ENCODE measurements at places on chromosomes 7 and 10.
A peak's percentile ranks its signal among the peaks of the same experiment; 100 is the strongest.

- no peak for DNase-seq
Observed at GRCh38 chr10:8050556-8051108, 3.9 kb upstream of the GATA3 start.

DNA sequence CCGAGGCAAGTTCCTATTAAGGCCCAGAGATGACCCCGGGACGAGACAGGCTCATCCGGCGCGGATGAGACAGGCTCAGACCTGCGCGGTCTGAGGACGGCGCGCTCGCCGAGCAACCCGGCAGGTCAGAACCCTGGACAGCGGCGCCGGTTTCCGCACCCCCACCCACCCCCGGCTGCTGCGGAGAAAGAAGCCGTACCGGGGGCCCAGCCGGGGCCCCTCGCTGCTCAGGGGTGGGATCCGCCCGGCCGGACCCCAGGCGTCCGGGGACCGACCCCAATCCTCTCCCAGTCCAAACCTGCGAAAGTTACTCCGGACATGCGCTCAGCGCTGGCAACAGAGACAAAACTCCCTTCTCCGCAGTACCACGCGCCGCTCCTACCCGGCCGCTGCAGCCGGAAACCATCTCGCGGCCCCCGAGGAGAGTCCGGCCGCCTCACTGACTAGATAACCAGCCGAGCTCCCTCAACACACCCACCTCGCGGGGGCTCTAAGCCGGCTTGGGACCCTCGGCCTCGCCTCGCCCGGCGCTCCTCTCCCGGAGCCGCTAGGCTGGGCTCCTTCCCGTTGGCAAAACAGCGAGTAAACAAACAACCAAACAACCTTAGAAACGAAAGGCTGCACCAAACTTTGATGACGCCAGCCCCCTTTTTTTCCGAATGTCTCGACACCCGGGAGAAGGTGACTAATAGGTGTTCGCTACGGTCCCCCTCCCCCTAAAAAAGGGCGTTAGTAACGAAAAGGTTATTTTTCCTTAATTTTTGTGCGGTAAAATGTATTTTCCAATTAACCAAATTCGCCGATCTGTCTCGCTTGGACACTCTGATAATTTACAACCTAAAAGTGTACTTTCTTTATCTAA, 2.3 kb upstream of the DRGX start:
- peak; percentile 79 for DNase-seq

- DNase-seq, result no peak
Observed at GRCh38 chr10:26361971-26362370, 76.2 kb upstream of the APBB1IP start.

GRCh38 chr7:3367261-3367660, 66.2 kb downstream of the SDK1 start:
- no peak for DNase-seq

DNA sequence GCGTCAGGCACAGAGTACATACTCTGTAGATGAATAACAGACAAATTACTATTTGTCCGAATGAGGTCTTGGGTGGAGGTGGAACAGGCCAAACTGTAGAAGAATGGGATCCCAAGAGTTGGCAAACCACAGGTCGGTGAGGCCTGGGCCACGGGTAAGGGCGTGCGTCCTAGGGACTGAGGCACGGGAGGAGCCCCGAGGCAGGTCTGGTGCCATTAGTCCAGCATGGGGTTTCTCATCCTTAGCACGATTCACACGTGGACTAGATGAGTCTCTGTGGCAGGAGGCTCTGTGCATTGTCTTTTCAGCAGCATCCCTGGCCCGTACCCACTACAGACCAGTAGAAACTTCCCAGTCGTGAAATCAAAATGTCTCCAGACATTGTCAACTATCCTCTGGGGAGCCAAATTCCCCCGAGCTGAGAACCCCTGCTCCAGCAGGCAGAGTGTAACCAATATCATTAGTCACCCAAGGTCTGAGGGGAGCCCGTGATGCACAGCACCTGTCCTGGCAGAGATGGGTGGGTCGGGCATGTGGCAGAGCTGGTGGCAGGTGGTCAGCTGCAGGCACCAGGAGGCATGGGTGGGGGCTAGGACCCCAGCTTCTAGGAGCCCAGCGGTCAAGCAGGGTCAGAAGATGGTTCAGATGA, 61.3 kb downstream of the COL13A1 start:
- no peak for DNase-seq

GRCh38 chr7:115763347-115763746, 267.2 kb downstream of the TFEC start:
- DNase-seq, result no peak

DNA sequence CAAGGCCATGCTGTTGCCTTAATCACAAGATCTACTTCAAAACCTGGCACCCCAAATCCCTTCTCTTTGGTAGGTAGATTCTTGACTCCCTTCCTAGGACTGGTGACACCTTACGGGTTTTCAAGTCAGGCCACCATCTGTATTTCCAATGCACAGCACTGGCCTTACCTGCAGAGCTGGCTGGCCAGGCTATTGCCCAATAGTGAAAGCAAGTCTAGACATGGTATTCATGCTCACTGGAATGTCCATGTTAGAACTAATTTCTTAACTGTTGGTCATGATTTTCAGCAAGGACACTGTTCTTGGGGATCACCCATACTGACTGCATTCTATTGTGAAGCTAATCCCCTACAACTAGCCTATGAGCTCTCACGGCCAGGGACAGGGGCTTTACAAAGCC, 313.1 kb upstream of the RNF32 start:
- no peak for DNase-seq

- DNase-seq, result no peak
Observed at GRCh38 chr7:156640949-156641485, 443 bp downstream of the RNF32 start.

DNA sequence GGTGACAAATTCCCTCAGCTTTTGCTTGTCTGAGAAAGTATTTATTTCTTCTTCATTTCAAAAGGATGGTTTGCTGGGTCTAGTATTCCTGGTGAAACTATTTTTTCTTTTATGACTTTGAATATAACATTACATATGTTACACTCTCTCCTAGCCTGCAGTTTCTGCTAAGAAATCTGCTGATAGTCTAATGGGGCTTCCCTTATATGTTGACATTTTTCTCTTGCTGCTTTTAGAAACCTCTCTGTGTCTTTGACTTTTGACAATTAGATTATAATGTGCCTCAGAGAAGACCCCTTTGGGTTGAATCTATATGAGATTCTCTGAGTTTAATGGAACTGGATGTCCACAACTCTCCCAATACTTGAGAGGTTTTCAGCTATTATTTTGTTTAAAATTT, 33.8 kb upstream of the SRI start:
- DNase-seq, result no peak

GRCh38 chr7:11193131-11193867, 219.6 kb downstream of the PHF14 start:
- DNase-seq, result peak; percentile 12

- DNase-seq, result no peak
Observed at GRCh38 chr10:50613150-50613549, 10.6 kb downstream of the SGMS1 start.

- DNase-seq, result no peak
Observed at GRCh38 chr7:68256295-68256694, 1259.7 kb downstream of the TYW1 start.

- no peak for DNase-seq
Observed at GRCh38 chr10:31041011-31041410, 9.3 kb upstream of the ZNF438 start.

DNA sequence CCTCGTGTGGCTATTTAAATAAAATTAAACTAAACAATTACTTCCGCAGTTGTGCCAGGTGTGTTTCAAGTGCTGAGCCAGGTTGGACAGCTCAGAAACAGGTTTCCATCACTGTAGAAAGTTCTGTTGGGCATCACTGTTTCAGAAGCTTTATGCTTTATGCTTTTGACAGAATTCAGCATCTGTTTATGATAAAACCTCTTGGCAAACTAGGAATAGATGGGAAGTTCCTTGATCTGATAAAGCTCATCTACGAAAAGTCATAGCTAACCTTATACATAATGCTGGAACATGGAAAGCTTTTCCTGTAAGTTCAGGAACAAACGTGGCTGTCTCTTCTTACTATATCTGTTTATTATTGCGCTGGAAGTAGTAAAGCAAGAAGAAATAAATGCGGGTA, 143.4 kb downstream of the DOCK1 start:
- DNase-seq, result no peak

GRCh38 chr7:102028206-102028826, 210.9 kb downstream of the CUX1 start:
- DNase-seq, result no peak

DNA sequence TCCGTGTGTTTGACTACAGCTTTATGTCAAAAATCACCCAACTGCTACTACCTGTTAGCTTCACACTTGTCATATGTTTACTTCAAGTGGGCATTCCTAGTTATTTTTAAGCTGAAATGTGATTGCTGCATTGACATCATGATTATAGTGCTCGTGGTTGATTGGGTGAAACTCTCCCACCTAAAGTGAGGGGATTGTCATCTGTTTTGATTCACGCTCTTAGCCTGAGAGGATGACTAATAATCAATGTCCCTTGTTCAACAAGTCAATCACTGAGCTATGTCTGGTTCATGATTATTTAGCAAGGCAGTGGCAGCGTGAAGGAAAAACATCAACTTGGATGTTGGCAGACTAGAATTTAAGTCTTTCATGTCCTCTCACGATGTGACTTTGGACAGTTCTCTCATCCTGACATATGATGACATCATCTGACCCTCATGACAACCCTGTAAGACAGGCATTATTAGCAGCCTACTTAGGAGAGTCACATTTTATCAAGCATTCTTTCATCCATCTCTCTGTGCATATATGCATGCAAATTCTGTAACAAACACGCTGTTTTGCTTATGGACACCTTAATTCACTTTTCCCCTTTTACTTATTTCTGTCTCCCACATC, 352.6 kb upstream of the ZMIZ1 start:
- DNase-seq, result no peak

- no peak for DNase-seq
Observed at GRCh38 chr10:32372000-32372875, 25.3 kb upstream of the EPC1 start.

Data from endothelial cell (in vitro differentiated cells).